ENCODE measurements at places on chromosomes 4 and X.

DNA sequence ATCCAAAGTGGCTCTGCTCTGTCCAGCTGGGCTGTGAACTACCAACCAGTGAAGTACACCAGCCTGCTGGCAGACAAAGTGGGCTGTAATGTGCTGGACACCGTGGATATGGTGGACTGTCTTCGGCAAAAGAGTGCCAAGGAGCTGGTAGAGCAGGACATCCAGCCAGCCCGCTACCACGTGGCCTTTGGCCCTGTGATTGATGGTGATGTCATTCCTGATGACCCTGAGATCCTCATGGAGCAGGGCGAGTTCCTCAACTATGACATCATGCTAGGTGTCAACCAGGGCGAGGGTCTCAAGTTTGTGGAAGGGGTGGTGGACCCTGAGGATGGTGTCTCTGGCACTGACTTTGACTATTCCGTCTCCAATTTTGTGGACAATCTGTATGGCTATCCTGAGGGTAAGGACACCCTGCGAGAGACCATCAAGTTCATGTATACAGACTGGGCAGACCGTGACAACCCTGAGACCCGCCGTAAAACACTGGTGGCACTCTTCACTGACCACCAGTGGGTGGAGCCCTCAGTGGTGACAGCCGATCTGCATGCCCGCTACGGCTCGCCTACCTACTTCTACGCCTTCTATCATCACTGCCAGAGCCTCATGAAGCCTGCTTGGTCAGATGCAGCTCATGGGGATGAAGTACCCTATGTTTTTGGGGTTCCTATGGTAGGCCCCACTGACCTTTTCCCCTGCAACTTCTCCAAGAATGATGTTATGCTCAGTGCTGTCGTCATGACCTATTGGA, 22.6 kb downstream of the NLGN3 start:
- no peak for DNase-seq

GRCh38 chr4:139668036-139668435, 2.4 kb downstream of the MGST2 start:
- no peak for DNase-seq

- no peak for DNase-seq
Observed at GRCh38 chr4:1400831-1401408, 5.3 kb downstream of the NKX1-1 start.

DNA sequence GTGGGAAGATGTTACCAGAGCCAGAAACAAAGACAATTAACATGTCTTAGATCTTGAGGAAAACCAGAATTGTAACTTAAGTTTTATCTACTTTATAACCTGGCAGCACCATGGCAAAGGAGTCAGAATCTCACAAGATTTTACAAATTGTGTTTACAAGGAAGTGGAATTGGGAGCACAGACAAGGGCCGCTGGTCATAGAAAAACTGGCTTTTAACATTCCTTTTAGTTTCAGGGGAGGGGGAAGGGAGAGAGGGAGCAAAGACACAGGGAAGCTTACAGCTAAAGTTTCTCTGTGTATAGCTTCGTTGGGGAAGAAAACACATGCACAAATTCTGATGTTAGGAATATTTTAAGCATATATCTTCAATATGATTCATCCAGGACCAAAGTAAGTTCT, 10.3 kb upstream of the UGT2B11 start:
- no peak for DNase-seq

DNA sequence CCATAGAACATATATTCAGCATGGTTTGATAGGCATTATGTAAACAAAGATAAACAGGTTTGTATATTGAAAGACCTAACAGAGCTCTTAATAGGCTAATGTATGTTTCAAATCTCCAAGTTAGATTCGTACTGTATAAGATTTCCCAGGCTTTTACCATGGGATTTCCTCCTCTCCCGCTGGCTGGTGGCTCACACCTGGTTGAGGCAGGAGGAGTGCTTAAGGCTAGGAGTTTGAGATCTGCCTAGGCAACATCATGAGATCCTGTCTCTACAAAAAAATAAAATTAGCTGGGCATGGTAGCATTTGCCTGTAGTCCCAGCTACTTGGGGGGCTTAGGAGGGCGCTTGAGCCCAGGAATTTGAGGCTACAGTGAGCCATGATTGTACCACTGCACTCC, 5.4 kb downstream of the CPE start:
- no peak for DNase-seq

DNA sequence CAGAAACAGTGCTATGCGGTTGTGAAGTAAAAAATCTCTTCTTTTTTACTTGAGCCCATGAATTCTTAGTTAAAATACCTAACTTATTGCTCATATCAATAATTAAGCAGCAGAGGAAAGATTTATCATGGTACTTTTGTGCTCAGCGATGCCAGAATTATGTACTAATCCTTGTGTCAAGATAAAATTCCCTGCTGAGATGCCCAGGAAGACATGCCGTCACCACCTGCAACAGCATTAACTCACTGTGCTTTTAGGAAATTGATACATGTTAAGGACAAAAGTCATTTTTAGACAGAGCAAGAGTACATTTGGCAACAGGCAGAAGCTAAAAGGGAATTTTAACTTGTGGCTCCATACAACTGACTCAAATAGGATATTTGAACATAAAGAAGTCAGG, 138.9 kb downstream of the NPNT start:
- no peak for DNase-seq

DNA sequence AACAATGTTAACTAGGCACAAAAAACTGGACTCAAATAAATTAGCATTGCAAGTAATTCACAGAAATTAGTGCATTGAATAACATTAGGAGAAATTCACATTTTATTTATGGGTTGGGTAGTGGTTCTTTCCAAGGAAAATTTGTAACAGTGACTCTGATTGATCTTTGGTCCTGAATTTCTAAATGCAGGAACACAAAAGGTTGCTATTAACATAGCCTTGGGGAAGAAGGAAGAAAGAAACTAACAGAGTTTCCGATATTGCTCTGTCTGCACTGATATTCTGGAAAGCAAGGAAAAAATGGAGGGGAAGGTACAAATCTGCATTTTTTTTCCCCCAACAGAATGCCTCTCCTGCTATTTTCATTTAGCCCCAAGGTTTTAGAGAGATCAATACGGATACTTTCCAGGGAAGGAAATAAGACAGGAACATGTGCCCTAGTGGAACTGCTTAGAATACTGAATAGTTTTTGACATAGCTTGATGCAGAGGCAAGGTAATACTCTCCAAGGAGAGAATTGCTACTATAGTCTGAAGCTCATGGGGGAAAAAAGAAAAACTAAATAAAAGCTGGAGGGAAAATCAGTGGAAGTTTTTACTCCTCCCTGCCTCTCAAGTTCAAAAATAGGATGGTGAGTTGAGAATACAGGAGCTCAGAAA, 490.1 kb downstream of the RAPGEF2 start:
- DNase-seq, result no peak

DNA sequence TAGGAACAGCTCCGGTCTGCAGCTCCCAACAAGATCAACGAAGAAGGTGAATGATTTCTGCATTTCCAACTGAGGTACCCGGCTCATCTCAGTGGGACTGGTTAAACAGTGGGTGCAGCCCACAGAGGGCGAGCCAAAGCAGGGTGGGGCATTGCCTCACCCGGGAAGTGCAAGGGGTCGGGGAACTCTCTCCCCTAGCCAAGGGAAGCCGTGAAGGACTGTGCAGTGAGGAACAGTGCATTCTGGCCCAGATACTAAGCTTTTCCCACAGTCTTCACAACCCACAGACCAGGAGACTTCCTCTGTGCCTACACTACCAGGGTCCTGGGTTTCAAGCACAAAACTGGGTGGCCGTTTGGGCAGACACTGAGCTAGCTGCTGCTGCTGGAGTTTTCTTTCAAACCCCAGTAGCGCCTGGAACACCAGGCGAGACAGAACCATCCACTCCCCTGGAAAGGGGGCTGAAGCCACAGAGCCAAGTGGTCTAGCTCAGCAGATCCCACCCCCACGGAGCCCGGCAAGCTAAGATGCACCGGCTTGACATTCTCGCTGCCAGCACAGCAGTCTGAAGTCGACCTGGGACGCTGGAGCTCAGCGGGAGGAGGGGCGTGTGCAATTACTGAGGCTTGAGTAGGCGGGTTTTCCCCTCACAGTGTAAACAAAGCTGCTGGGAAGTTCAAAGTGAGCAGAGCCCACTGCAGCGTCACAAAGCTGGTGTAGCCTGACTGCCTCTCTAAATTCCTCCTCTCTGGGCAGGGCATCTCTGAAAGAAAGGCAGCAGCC, 84.6 kb downstream of the THOC2 start:
- no peak for DNase-seq

DNA sequence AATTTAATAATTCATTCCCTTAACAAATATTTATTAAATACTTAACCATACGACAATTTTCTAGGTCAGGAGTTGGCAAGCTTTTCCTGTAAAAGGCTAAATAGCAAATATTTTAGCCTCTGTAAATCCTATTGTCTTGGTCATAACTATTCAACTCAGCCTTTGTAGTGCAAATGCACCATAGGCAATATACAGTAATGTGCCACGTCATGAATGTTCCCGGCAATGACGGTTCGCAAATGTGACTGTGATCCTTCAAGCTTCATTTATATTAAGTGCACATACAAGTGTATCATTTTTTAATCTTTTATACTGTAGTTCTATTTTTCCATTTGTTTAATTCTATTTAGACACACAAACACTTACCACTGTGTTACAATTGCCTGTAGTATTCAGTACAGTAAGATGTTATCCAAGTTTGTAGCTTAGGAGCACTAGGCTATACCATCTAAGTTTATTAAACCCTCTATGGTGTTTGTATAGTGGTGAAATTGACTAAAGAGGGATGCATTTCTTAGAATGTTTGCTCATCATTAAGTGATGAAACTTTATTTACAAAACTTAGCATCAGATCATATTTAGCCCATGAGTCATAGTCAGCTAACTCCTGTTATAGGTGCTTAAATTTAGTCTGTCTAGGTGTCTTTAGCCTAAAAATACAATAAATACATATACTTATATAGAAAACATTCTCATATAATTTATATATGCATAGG, 553.6 kb downstream of the STPG2 start:
- no peak for DNase-seq

DNA sequence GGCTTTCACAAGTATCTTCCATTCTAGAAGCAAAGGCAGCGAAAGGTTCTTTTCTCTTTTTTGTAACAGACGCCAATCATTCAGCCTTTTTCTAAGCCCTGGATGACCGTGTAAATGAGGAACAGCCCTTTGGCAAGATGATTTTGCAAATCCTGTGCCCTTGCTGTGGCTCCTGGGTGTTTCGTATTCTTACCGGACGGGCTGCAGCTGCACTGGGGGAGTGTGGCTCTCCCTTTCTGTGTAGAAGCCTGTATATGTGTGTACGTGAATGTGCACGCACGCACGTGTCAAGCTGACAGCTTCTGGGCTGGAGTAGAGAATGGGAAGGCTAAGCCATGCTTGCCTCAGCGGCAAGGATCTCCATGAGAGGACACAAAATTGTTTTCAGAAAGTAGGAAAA, 8.2 kb downstream of the GRPEL1 start:
- DNase-seq, result no peak

DNA sequence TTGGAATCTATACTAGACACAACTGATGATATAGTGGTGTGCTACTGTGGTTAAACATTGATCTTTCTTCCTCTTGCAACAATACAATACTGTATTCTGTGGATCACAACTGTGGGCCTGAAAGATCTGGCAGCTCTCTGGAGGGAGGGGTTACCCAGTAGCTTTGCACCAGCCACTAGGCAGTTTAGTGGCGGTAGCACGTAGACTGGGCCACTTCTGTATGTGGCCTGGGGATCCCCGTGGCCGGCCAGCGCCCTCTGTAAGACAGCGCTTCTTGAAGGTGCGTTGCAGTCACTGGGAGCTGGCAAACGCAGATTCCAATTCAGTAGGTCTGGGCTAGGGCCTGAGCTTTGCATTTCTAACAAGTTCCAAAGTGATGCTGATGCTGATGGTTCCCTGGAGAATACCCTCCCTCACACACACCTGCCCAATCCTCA, 168.6 kb downstream of the MGST2 start:
- DNase-seq, result no peak

DNA sequence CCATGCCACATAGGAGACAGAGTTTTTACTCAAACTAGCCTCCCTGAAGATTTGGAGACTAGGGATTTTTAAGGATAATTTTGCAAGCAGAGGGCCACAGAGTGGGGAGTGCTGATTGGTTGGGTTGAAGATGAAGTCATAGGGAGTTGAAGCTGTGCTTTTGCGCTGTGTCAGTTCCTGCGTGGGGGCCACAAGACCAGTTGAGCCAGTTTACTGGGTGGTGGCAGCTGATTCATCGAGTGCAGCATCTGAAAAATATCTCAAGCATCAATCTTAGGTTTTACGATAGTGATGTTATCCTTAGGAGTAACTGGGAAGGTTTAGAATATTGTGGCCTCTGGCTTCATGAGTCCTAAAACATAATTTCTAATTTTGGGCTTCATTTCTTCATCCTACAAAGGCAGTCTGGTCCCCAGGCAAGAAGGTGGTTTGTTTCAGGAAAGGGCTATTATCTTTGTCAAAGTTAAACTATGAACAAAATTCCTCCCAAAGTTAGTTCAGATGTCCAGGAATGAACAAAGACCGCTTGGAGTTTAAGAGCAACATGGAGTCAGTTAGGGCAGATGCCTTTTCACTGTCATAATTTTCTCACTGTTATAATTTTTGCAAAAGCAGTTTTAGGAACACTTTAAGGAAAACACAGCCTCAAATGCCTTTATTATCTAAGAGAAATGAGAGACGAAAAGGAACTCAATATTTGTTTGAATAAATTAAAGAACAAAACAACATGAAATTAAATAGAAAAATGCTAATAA, 960.8 kb upstream of the PRKX start:
- no peak for DNase-seq

GRCh38 chrX:74419864-74420195, 1.5 kb upstream of the SLC16A2 start:
- no peak for DNase-seq

DNA sequence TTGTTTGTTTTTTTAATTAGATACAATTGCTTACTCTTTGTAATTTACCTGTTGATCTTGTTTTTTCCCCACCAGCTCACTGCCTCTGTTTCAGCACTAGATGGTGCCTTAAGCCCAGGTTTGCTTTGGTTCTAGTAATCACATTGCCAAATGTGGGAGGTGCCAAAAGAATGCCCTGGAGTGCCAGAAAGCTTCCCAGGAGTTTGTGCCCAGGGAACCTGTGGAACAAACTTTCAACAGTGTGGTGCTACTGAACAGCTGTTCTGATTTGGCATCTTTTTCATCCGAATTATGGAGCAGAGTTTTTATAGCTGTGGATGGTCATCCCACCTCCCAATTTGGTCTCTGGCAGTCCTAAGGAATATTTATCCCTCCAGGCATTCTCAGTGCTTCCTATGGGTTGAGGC, 1000.7 kb downstream of the STIM2 start:
- no peak for DNase-seq
